T-helper 9 cell (primary cell): ENCODE measurements at places on chromosomes 2 and 18.

DNA sequence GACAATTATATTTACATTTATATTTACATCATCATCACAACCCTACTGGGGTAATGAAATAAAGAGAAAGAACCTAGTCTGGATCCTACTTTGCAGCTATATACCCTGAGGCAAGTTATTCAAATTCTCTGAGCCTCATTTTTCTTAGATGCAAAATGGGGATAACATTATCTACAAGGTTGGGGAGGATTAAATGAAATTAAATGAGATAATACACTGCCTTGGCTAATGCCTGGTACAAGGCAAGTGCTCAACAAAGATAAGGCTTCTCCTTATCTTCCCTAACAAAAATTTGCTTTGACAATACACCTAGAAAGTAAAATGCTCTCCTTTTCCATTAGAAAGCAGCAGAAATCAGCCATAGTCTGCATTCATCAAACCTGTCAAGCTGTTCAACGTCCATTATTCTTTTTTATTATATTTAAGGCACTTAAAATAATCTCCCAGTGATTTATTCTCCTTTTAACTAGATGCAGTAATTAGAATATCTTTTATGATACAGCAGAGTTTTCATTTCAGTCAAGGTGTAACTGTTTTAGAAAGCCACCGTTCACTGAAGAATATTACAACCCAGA is 44.8 kb downstream of the TCF4 start:
- DNase-seq = no peak

DNA sequence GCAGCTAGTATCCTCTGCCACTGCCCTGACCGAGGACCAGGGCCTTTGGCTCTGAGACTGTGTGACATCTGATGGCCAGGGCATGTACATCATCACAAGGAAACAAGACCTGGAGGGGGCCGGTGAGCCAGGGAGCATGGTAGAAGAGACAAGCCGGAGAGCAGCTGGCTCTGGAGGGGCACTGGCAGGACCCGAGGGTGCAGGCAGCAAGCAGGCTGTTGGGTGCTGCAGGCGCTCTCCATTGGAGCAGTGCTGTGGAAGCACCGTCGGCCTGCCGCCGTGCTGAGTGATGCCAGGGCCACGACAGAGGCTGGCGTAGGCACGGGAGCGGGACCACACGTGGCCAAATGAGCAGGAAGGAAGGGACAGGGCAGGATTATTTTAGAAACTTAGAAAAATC is 335.2 kb downstream of the GBX2 start:
- DNase-seq = no peak

GRCh38 chr2:3683748-3684454 is 19.5 kb upstream of the DCDC2C start:
- DNase-seq = no peak

GRCh38 chr2:239803102-239803765 is 221.9 kb downstream of the NDUFA10 start:
- DNase-seq = no peak

DNA sequence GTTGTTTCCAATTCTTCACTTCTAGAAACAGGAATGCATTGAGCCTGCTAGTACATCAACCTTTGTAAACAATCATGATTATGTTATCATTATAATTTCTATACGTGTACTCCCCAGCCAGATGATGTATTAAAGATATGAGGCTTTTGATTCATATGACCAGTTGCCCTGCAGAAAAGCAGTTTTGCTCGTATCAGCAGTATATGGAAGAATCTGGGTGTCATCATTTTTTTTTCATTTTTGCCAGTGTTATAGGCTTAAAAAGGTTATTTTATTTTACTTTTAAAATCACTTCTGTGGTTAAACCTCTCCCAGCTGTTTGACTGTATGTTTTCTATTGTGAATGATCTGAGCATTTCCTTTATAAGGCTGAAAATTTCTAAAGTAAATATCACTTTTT is 471.8 kb upstream of the NRP2 start:
- DNase-seq = no peak

DNA sequence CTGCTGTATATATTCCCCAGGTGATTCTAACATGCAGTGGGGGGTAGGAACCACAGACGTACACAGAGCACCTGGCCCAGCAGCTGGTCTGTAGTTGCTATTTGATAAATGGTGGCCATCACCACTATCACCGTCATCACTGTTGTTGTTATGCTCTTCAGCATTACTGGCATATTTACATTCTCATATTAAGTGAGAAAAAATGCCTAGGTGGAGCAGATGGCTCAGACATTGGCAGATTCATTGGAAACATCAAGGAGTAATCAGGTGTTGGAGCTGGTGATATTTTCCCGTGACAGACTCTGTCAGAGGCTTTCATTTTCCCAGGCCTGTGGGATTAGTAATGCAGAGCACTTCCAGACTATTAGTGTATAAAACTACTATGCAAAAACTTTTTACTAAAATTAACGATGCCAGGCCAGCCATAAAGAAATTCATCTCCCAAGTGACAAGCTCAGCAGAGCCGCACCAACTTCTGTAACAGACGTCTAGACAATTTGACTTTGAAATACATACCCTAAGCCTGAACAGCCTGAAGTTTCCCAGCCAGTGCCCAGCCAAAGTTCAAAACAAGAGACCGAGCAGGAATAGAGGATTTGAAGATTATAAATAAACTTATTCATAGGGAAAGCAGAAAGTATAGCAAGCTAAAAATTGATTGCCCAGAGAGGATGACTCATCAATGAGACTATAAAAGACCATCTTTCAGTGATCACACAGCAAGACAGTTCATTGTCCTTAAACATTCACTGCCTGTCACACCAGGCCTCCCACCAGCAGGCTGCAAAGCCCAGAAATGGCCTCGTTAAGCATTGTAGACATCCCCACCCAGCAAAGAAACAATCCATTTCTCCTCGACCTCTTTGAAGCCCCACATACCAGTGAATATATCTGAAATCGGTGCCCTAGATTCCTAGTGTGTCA is 247.4 kb upstream of the CHAC2 start:
- no peak for DNase-seq

GRCh38 chr18:326846-327245 is 59.0 kb upstream of the THOC1 start:
- no peak for DNase-seq

DNA sequence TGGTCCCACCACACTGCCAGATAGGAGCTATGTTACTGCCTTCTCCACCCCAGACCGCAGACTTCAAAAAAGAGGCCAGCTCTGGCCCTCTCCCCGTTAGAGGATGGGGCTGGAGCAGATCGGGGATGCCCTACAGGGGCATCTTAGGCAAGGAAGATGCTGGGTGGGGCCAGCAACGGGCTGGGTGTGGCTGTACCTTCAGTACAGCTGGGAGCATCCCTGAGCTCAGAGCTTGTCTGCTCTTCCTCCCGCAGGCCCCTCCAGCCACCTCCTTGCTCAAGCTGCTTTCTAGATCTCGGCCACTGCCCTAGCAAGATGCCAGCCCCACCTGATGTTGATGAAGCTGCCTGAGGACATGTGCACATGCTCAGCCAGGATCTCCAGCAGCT is 9.8 kb downstream of the PTPRN start:
- no peak for DNase-seq

DNA sequence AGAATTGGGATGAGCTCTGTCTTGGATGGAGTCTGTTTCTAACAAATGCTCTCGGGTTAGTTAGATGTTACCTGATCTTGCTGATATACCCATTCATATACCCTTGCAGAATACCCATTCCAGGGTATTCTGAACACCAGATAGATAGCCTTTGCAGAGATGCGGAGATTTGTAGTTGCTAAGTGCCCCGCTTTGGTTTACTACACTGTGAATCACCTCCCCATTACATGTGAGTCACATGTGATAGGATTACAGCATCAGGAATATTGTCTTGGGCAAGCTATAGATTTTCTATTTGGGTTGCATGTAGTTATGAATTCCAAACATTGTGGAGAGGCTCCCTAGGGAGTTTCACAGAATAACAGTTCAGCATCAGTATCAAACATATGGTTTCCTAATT is 3.8 kb downstream of the VSNL1 start:
- no peak for DNase-seq

DNA sequence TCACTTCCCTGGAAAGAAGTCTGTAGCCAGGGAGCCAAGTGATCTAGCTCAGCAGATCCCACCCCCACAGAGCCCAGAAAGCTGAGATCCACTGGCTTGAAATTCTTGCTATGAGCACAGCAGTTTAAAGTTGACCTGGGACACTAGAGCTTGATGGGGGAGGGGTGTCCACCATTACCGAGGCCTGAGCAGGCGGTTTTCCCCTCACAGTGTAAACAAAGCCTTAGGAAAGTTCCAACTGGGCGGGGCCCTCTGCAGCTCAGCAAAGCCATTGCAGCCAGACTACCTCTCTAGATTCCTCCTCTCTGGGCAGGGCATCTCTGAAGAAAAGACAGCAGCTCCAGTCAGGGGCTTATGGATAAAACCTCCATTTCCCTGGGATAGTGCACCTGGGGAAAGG is 887.2 kb upstream of the LRATD1 start:
- no peak for DNase-seq

DNA sequence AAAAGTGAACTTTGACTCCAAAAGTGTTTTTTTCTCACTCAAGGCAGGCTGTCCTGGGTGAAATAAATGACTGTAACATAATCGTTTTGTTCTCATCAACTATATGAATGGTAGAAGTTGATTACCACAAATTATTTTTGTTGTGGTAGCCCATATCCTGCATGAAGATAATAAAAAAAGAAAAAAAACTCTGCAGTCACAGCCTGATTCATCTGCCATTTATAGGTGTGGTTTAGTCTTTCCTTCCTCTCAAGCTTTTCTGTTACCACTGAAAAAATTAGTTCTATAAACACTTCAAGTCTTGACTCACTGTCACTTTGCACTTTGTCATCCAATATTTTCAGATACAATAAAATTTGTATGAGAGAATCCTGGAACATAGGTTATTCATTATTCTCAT is 522.0 kb downstream of the PLCL1 start:
- DNase-seq = no peak

DNA sequence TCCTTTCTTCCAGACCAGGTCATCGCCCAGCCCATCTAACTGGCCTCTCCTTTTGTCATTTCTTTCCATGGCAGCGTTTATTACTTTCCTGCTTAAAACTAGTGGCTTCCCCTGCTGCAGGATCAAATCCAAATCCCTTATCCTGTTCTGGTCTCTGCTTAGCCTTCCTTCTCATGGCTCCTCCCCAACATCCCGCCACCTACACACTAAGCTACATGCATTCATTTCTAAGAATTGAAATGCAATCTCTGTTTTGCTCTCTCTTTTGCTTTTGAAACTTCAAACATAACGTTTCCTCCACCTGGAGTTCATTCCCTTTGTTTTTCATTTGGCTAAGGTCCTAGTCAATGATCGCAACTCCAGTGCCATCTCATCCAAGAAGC is 18.0 kb upstream of the DPP4 start:
- no peak for DNase-seq

GRCh38 chr18:9681217-9681616 is 26.9 kb upstream of the RAB31 start:
- no peak for DNase-seq

DNA sequence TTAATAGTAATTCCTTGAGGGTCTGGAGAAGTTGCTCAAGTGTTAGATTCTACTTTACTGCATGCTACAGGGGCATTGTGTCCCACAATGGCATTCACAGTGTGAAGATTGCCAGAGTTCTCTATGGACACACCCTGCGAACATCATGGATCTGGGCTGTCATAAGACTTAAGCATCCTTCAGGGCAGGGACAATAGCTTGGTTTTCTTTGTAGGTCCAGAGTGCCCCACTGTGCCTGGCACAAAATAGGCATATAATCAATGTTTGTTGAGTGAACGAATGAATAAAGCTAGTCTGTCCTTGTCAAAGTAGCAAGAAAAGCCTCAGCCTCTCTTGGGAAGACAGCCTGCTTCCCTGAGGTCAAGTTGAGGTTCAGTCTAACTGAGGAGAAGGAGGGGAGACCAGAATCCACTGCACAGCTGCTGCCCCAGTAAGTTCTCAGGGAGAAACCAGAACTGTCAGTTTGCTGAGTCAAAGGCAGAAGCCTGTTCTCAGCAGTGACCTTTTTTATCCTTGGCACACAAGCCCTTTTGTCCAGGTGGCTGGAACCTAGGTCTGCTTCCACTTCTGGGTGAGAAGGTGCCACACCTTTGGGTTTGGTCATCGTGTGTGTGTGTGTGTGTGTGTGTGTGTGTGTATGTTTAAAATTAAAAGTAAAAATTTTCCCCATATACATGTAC is 15.0 kb downstream of the INPP4A start:
- DNase-seq = no peak
